Uterus (tissue), 4 donors: ENCODE measurements at places on chromosomes 5 and 9.
A peak's percentile ranks its signal among the peaks of the same experiment; 100 is the strongest.

GRCh38 chr9:133558191-133559126 is 24.0 kb downstream of the ADAMTSL2 start:
- no peak for DNase-seq

DNA sequence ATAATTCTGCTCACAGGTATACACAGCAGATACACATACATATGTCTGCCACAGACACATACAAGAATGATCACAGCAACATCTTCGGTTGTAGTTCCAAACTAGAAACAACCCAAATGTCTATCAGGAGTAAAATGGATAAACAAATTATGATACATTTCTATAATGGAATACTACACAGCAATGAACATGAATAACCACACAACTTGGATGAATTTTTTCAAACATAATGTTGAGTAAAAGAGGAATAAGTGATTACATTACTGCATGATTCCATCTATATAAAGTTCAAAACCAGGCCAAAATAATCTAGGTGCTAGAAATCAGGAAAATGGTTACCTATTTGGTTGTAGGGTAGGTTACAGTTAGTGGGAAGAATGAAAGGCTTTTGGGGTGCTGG is 4.6 kb upstream of the EGFLAM start:
- no peak for DNase-seq

- DNase-seq, result peak; percentile 75
Observed at GRCh38 chr9:16704116-16705110, 166.1 kb downstream of the BNC2 start.

GRCh38 chr5:72288924-72289323 is 31.1 kb downstream of the MRPS27 start:
- no peak for DNase-seq

DNA sequence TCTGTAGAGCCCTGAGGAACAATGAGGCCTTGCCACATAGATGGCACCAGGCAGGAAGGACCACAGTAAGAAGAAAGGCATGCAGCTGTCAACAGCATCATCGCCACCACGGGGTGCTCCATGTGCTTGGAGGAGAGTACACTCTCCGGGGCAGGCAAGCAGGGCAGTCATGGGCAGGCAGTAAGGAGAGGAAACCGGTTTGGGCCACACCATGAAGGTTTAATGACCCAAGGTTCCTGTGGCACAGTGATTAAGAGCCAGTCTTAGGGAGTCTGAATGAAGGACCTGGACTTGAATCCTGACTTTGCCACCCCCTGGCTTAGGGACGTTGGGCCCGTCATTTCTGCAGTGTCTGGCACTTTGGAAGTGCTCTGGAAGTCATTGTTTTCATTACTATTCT is 80.6 kb upstream of the ZBTB43 start:
- DNase-seq, result no peak

DNA sequence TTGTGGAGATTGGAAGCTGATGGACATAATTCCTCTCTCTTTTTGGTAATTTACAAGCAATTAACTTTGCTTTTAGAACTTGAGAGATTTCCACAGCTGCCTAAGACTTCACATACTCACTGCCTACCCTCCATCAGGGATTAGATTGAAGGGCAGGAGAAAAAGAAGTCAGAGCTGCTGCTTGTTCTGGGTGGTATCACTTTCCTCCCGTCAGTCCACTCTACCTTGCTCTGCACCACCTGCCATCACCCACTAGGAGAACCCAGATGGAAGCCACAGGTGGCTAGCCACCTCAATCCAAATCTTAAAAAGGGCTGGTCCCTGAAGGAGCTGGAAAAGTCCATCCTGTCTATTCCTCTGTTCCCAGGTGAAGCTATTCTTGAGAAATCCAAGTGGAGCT is 10.5 kb downstream of the IRF1 start:
- DNase-seq, result no peak

- no peak for DNase-seq
Observed at GRCh38 chr5:113344973-113345940, 89.5 kb downstream of the TSSK1B start.

DNA sequence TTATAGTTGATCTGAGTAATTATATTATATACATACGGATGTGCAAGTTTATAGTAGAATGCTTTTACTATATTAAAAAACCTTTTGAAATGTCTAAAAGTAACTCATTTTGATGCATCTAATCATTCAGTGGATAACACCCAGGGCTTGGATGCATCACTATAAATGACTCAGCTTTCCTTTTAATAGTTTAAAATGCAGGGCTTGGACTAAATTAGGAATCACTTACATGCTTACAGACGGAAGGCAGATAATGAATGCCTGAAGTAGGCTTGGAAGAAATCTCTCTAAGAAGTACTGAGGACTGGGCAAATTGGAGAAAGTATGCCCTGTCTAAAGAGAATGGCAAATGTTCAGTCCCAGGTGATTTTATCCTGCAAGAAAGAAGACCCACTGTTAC is 362.5 kb upstream of the CCNH start:
- DNase-seq, result no peak

GRCh38 chr5:104084896-104085295 is 522.3 kb upstream of the NUDT12 start:
- DNase-seq, result no peak

- no peak for DNase-seq
Observed at GRCh38 chr9:5470122-5470521, 19.8 kb downstream of the CD274 start.

GRCh38 chr5:4479426-4479825 is 660.7 kb upstream of the ADAMTS16 start:
- DNase-seq, result no peak

- no peak for DNase-seq
Observed at GRCh38 chr5:149561848-149562247, 10.6 kb upstream of the CSNK1A1 start.

GRCh38 chr5:133944263-133945185 is 23.9 kb downstream of the C5orf15 start:
- no peak for DNase-seq

DNA sequence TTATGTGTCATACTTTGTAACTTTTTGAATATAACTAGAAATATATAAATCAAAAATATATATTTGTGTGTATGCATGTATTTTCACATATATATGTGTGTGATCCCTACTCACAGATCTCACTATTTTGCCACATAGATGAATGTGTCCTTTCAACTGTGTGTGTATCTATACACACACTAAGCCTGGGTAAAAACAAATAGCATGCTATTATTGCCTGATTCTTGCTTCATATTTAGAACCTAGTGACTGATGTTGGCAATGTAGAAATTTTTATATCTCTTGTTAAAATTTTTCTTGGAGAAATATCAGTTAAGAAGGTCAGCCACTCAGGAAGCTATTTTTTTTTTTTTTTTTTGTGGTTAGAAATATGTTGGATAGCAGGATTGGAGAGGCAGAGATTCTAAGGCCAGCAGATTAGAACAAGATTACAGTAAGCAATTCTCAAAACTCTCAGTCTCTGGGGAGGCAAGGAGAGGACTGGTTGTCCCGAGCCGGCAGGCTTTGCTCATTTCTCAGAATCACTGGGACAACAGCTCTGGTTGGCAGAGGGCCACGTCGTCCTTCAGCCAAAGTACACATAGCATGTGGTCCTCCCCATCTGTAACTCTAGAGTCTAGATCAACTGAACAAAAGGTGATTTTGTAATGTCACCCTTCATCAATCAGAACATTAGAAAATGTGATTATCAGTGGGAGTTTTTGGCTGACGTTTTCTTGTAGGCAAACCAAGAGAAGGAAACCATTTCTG is 19.7 kb downstream of the C6 start:
- peak; percentile 97 for DNase-seq

- DNase-seq, result no peak
Observed at GRCh38 chr5:179699616-179700237, 960 bp downstream of the CANX start.

- DNase-seq, result no peak
Observed at GRCh38 chr5:171612749-171613148, 172.9 kb upstream of the SMIM23 start.

GRCh38 chr9:77946969-77947620 is 84.5 kb downstream of the GNAQ start:
- DNase-seq, result no peak

GRCh38 chr5:171149772-171150171 is 159.3 kb upstream of the TLX3 start:
- no peak for DNase-seq

DNA sequence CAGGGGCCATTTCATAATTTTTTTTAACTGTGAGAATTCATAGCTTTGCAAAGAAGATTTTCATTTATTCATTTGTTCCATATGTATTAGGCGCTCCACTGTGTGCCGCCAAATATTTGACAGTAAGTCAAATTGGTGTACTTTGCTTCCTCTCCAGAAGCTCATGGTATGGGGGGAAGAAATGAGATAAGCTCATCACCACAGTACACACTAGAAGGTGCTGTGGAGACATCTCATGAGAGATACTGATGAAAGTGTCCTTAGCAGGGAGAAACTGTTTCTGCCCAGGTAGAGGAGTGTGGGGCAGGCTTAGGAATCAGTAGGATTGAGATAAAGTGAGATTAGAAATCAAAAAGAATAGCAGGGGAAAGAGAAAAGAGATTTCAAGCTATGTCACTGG is 136.2 kb downstream of the CDH6 start:
- DNase-seq, result no peak

GRCh38 chr5:151757233-151758140 is 944 bp downstream of the ATOX1 start:
- DNase-seq, result no peak

GRCh38 chr5:177378884-177379883 is 5.0 kb upstream of the SLC34A1 start:
- no peak for DNase-seq

DNA sequence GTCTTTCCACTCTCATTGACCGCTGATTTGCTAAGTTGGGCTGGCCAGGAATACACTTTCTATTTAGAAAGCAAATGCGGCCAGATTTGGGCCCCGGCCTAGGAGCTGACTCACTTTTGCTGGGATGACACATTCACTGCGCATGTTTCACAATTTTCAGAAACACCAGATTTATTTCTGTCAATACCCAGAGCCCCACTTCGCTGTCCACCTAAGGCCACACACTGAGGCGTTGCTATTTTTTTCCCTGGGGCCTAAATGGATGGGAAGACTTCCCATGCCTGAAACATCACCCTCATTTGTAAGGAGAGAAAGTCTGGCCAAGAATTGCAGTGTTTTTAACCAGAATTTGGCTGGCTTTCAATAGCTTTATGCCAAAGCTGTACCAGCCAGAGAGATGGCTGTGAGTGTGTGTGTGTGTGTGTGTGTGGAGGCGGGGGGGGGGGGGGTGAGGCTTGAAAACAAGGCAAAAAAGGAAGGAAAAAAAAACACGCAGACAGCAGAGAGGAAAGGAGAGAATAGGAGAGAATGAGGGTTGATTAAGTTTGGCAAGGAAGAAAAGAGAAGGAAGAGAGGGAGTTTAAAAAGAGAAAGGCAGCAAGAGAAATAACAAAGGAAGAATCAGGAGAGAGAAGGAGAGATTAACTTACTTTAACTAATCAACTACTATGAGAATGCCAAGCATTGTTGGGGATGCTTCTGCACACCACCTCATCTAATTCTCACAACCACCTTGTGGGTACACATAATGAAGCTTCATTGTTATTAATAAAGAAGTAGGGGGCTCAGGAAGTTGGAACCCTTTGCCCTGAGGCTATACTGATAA is 261.4 kb upstream of the KLF4 start:
- DNase-seq, result peak; percentile 95

DNA sequence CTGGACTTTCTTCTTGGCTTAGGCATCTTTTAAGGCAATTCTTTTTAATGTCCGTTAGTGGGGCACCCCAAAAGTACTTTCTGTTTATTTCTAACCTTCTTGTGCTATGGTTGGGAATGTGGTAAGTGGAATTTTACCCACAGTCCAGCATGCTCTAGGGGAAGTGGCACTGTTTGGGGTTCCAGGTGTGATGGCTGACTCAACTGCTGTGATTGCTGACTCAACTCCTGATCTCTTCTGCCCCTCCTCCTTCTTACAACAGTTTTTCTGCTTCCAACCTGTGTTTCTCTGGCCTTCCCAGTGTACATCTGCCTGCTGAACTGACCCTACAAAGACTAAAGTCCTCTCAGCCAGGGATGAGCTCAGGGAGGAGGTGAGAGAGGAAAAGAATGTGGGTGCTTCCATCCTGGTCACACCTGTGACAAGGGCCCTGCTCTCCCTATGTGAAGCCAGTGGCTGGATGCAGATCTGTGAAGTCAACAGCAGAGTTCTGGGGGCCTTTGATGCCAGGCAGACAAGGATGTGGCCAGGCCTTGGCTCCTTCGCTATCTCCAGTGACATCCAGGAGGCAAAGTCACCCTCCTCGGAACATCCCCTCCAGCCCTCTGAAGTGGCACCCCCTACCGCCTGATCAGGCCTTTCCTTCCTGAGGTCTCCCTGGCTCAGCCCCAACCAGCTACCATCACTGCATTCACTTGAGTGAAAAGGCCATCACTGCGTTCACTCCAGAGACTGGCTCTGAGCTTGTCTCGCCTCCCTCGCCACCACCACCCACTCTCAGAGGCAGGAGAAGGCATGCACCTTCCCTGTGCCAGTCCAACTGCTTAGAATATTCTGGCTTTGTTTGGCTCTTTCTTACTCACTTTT is 72.2 kb downstream of the C5orf15 start:
- no peak for DNase-seq

DNA sequence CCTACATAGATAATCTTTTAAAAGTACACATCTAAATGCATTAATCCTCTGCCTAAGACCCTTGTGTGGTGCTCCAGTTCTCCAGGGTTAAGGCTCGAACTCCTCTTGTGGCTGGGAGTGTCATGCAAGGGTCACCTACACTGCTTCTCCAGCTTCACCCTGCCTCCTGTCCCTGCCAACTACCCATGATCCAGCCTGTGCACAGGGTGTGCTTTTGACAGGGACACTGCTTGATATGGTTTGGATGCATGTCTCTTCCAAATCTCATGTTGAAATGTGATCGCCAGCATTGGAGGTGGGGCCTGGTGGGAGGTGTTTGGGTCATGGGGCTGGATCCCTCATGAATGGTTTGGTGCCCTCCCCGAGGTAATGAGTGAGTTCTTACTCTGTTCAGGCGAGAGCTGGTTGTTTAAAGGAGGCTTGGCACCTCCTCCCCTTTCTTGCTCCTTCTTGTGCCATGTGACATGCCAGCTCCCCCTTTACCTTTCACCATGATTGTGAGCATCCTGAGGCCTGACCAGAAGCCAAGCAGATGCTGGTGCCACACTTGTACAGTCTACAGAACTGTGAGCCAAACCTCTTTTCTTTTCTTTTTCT is 48.5 kb downstream of the SLC22A5 start:
- DNase-seq, result no peak

- DNase-seq, result no peak
Observed at GRCh38 chr9:77980622-77981021, 51.0 kb downstream of the GNAQ start.

GRCh38 chr5:40685976-40686486 is 6.3 kb downstream of the PTGER4 start:
- no peak for DNase-seq

- DNase-seq, result no peak
Observed at GRCh38 chr5:55180016-55180415, 7.0 kb upstream of the CDC20B start.

DNA sequence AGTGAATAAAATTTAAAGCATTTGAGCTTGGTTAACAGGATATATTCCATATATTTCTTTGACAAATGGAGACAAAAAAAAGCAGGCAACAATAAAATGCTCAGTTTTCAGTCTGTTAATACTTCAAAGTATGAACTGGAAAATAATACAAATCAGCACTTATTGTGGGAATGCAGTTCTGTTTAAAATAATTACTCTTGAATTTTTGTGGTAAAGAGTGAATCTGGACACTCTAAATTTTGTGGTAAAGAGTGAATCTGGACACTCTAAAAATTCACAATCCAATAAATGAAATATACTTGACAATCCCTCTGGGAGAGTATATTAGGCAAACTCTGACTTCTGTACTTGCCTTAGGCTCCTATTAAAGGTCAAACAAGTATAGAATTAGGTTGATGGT is 141.9 kb upstream of the RASA1 start:
- no peak for DNase-seq
